ENCODE measurements at places on chromosomes 7 and 10.

DNA sequence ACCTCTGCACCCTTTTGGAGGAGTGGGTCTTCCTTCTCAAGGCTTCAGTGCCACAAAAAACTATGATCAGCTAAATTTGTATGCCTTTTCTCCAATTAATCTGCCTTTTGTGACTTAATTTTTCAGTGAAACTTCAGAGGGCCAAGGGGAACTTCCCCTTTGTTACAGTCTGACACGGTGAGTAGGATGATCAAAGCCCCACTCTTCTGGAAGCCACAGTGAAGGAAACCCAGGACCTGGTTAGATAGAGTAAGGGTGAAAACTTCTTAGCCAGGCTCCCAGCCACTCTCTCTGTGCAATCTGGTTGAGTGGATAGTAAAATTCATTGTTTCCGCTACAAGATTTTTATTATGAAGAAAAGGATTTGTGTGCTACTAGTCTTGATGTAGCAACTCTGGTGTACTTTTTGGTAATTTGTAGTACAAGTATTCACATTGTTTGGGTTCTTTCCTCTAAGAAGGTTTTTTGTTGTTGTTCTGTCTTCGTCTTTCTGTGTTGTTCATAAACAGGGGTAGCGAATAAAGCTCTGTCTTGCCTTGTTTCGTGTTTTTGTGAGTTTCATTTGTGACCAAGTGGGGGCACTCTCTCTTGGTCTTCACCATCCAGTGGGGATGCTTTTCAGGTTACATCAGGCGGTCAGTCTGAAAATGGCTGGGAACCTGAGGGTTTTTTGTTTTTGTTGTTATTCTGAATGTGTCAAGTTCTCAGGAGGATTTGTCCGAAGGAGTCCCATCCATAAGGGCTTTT, 268.5 kb upstream of the NPSR1 start:
- no peak for DNase-seq

- DNase-seq, result no peak
Observed at GRCh38 chr10:124734311-124735166, 9.6 kb downstream of the FAM53B start.

- no peak for DNase-seq
Observed at GRCh38 chr7:101819913-101820522, 2.6 kb downstream of the CUX1 start.

- no peak for DNase-seq
Observed at GRCh38 chr7:133349101-133349500, 96.2 kb downstream of the EXOC4 start.

GRCh38 chr7:92560602-92561001, 29.6 kb downstream of the FAM133B start:
- DNase-seq, result no peak

- no peak for DNase-seq
Observed at GRCh38 chr10:113480081-113480360, 72.8 kb upstream of the HABP2 start.

DNA sequence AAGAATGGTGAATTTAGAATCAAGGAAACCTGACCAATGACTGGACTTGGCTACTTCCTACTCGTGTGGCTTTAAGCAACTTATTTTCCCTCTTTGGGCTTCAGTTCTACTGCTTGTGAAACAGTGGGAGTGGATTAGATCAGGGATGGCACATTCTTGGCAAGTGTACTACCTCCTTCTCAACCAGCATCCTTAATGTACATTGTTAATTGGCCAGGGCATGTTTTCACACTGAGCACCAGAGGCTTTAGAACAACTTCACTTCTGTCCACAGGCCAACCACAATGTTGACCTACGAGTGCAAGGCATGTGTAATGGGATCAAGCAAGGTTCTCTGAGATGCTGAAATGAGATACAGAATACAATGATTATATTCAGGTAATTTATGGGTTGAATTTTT, 315.3 kb downstream of the ADRA2A start:
- DNase-seq, result no peak

DNA sequence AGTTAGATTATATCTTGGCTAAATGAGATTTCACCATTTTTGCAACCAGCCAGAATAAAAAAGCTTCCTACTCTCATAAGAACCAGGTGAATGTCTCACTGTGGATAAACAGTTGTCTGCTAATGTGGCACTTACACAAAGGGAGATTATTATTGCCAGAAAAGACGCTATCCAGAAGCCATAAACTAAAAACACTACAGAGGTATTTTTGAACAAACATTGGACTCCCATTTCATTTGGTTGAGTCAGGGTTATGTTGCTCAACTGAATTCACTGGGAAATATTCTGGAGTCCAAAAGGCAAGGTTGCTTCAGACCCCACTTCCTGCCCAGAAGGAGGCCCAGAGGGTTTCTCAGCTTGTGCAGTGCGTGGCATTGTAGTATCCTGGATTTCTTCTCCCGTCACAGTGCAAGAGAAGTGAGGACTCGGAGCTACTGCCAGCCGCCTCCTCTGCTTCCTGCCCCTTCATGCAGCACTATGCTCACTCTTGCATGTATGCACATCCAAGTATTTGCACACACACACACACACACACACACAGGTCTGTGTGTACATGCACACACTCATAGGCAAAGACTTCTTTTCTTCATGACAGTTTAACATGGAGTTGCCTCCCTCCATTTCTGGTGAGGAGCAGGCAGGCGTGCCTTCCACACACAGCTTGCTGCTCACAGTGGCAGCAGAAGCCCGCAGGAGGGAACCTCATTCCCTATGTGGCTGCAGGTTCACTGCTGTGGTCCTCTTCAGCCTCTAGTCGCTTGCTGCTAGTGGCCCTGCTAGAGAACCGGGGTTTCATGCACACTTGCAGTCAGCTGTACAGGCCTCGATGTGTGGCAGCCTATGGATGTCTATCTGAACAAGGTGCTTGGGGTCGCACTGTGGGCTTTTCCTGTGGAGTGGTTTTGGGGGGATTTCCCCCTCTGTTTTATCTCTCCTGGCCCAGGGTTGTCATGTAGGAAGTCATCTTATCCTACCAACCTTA, 10.1 kb downstream of the DENND10 start:
- DNase-seq, result no peak

Measured in NCI-H187 (cell line).